ENCODE measurements at places on chromosomes 12 and 14.
A peak's percentile ranks its signal among the peaks of the same experiment; 100 is the strongest.

DNA sequence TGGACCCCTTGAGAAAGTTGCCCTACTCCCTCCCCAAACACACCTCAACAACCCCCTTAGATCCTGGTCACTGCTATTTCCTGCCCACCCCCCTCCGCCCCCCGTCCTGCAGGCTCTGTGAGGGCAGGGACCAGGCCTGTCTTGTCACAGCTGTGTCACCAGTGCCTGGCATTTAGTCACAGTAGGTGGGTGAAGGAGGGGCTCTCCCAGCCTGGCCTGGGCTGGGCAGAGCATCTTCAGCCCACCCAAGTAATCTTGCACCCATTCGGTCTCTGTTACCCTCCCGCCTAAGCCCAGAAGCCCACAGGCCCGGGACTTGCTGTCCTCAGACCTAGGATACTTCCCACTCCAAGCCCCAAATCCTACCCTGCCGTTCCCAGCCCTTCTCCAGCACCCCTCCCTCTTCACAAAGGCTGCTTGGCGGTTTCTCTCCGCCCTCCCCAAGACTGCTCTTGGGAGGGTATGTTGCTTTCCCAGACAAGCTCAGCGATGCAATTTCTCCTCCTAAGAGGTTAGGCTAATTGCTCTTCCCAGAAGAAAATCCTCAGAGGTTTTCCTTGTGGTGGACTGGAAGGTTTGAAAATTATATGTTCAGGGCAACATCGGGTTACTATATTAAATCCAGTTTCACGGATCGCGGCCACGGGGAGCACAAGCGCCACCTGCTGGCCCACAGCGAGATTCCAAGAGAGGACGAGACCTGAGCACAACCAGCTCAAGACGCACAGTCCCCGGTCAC lies 50.8 kb upstream of the ZFP36L1 start:
- peak; percentile 83 for DNase-seq

GRCh38 chr12:30825341-30825740 lies 70.6 kb upstream of the CAPRIN2 start:
- DNase-seq: no peak

DNA sequence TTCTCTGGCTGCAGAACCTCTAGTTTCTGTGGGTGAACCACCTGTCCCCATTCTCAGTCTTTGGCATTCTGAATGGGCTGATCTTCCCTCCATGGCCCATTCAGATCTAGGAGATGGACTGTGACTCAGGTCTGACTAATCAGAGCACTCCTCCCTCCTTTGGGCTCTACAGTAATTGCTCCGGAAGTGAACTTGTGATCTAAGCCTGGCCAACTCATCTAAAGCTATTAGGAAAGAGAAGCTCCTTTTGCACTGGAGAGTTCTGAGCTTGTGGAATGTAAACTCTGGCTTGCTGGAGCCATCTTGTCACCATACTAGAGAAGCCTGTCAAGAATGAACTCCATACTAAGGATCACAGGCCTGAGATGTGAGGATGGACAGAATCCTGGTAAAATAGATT lies 168.2 kb downstream of the SUDS3 start:
- peak; percentile 55 for DNase-seq

- DNase-seq: peak; percentile 10
These were observed 1.7 kb downstream of the AJUBA start for GRCh38 chr14:22980672-22981089.

- DNase-seq: no peak
These were observed 5.5 kb upstream of the LMNTD1 start for GRCh38 chr12:25558586-25558985.

- no peak for DNase-seq
These were observed 30.5 kb downstream of the RPH3A start for GRCh38 chr12:112822056-112822455.

DNA sequence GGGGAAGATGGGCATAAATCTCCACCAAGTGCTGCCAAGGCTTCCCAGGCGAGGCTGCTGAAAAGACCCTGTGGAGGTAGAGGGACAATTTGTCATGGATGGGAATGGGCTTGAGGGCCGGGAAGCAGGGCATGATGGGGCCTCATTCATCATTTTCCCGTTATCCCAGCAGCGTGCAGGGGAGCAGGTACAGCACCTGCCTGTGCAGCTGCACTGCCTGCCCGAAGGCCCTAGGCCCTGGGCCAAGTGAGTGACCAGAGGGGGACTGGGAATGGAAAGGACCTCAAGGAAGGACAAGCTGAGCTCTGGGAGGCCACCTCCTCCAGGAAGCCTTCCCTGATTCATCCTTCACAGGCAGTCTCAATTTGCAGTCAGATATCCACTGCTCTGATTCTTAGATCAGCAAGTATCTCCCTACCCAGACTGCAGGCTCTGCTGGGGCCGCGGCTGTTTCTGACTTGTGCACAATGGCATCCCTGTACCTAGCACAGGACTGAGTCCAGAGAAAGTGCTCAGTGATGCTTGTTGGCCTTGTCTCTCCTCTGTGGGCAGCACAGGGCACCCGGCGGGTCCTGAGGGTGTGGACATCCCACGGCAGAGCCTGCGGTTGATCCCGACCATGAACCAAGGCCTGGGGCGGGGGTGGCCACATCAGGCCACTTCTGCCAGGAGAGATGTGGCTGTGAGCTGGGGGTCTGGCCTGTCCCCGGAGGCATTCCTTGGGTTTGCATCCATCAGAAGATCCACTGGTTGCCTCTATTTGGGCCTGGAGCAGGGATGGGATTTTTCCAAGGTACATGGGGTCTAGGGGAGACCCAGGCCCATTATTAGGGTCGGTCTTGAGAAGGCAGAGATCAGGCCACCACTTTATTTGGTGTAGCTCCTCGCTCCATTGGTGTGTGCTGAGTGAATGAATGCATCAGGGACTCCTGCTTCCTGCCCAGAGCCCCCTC lies 167.3 kb upstream of the RTL1 start:
- DNase-seq: no peak

All from trophoblast cell (in vitro differentiated cells and primary cell).